Thoracic aorta (tissue), 2 donors: ENCODE measurements at places on chromosomes 5 and 9.

- peak; percentile 5 for DNase-seq
Observed at GRCh38 chr5:87829217-87829551, 416.5 kb upstream of the CCNH start.

DNA sequence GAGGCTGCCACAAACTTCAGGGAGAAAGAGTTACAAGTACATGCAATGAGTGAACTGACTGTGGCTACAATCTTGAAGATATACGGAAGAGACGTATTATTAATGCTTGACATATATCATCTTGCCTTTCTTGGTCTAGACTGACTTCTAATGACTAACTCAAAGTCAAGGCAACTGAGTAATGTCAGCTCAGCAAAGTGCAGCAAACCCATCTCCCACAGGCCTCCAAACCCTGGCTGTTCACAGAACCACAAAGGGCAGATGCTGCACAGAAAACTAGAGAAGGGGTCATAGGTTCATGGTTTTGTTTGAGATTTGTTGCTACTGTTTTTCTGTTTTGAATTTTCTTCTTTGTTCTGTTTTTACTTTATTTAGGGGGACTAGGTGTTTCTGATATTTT is 21.0 kb downstream of the IL7R start:
- DNase-seq = no peak

- DNase-seq = no peak
Observed at GRCh38 chr9:113998114-113998513, 80.0 kb downstream of the AMBP start.

- DNase-seq = no peak
Observed at GRCh38 chr5:149745212-149745942, 15.3 kb downstream of the PPARGC1B start.

DNA sequence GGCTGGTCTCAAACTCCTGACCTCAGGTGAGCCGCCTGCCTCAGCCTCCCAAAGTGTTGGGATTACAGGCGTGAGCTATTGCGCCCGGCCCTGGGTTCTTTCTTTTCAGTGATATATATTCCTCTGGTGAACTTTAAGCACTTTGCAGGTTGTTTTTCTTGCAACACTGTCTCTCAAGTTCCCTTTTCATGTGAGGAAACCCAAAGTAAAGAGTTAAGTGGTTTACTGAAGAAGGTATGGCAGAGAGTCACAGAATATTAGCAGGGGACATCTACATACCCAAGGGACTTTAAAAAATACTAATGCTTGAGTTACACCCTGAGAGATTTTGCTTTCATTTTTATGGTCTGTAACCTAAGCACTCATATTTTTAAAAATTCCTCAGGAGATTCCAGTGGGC is 6.7 kb upstream of the GAPT start:
- no peak for DNase-seq

DNA sequence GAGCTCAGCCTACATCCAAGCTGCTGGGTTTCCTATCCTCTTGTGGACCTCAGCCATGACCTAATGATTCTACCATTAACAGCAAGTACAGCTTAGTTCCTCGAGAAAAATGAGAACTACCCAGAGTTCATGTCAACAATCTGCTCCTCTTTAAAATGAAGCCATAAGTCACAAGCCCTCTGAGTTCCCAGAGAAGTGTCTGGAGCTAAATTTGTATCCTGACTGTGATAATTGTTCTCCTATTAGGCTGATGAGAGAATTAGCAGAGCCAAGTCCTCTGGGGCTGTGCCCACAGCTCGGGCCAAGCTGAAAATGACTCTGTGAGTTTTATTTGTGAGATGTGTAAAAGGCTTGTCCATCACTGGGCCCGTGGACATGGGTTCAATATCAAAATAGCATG is 145.1 kb upstream of the SMIM23 start:
- DNase-seq = no peak

- no peak for DNase-seq
Observed at GRCh38 chr5:112931473-112931872, 9.4 kb upstream of the REEP5 start.

- DNase-seq = peak; percentile 27
Observed at GRCh38 chr9:96686638-96687335, 31.7 kb upstream of the PRXL2C start.

- no peak for DNase-seq
Observed at GRCh38 chr9:78927099-78927940, 630.4 kb downstream of the PSAT1 start.

- DNase-seq = no peak
Observed at GRCh38 chr5:168713051-168713450, 133.9 kb upstream of the PANK3 start.

DNA sequence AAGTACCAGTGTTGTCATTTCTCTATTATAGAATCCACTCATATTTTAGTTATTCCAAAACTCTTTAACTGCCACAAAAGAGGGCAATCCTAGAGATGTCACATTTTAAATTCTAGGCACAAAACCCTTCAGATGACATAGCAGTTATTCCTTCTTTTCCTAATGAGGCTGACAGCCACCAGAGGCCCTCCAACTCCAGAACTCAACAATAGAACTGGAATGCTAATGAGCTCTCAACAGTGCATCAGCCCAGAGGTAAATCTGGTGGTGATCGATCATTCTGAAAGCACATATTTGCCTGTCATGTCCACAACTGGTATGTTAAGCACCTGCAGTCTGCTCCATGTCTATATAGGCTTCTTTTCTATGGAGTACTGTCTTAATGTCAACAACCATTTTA is 40.2 kb upstream of the RAB3C start:
- no peak for DNase-seq

- DNase-seq = no peak
Observed at GRCh38 chr9:118336250-118336942, 632.2 kb downstream of the TLR4 start.

- peak; percentile 99 for DNase-seq
Observed at GRCh38 chr9:72364679-72365524, at the start of gene ZFAND5. ZFAND5 (minus strand) TSS chr9:72365208; CDS start chr9:72360778, 4,430 bp downstream.

- DNase-seq = no peak
Observed at GRCh38 chr5:60802986-60803385, 41.1 kb downstream of the ELOVL7 start.

GRCh38 chr5:103218164-103218563 is 40.4 kb upstream of the MACIR start:
- no peak for DNase-seq

- no peak for DNase-seq
Observed at GRCh38 chr5:150172145-150172544, 5.6 kb downstream of the CDX1 start.

- no peak for DNase-seq
Observed at GRCh38 chr5:169242849-169243186, 58.1 kb downstream of the SLIT3 start.

DNA sequence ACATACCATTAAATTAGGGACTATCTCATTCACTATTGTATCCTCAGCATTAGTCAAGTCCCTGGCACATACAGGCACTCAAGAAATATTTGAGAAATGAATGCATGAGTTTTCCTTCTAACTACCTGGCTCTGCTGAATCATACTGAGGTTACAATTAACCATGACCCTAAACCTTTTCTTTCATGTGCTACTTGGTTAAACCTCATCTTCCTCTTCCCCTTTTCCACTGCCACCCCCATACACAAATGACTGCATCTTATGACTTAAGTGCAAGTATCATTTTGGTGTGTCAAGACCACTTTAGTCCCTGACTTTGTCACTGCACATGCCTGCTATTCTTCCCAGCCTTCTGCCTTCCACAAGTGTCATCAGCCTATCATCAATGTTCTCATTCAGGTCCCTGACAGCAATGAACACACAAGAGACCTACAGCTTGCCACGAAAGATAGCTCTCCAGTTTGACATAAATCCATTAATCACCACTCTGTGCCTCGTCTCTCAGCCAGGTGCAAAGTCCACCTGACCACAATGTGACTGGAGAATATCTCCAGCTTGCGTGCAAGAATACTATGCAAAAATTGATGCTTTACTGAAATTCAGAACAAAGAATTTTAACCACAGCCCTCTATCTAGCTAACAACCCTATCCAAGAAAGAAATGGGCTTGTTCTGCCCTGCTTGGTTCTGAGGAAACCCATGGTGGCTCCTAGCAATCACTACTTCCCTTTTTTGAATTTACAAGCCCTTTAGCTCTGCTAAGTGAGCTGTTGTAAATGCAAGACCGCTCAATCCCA is 74.5 kb downstream of the MAPKAP1 start:
- no peak for DNase-seq

DNA sequence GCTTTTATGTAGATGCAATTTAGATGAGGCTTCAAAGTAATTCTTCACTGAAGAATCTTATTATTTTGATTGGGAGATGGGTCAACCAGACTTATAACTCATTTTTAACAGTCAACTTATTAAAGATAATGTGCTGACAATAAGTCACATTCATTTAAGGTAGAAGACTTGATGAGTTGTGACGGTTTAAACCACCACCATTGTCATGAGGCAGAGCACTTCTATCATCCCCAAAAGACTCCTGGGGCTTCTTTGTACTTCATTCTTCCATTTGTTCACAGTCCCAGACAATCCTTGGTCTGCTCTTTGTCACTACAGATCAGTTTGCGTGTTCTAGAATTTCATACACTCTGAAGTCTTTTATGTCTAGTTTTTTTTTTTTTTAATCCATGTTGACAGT is 346.1 kb downstream of the RASEF start:
- DNase-seq = no peak

- no peak for DNase-seq
Observed at GRCh38 chr9:83032065-83032625, 30.8 kb downstream of the RASEF start.

GRCh38 chr9:24257726-24258125 is 288.0 kb downstream of the IZUMO3 start:
- no peak for DNase-seq

DNA sequence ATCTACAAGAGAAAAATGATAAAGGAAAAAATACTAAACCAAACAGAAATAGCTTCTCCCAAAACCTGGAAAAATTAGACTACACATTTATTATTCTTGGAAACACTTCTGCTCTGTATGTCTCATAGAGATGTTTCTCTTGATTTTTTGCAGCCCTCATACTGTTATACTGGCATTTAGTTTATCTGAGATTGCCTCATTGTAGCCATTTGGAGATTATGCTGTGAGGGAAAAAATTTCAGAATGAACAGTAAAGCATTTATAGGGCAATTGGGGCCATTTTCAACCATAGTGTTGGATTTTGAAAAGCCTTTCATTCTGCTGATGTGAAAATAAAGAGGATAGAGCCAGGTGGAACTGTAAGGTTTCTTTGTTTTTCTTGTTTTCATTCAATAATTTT is 441.8 kb upstream of the RIOK2 start:
- DNase-seq = no peak

DNA sequence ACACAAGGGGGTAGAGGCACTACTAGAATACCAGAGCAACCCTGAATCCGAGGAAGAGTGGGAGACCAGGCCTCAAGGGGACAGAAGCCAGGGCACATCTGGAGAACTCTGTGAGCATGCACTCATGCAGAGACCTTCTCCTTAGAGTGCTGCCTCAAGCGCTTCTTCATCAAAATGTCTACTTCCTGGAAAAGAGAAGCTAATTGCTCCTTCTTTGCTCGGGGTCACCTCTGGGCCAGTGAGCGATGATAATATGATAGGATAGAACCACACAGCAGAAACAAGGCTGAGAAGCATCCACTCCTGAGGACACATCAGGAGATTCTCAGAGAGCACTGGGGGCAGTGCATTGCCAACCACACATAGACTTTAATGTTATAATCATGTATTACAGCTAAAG is 23.7 kb upstream of the LMNB1 start:
- DNase-seq = no peak

GRCh38 chr9:91541734-91542133 is 118.1 kb upstream of the NFIL3 start:
- DNase-seq = no peak

- no peak for DNase-seq
Observed at GRCh38 chr5:33206962-33207506, 233.7 kb upstream of the TARS1 start.

DNA sequence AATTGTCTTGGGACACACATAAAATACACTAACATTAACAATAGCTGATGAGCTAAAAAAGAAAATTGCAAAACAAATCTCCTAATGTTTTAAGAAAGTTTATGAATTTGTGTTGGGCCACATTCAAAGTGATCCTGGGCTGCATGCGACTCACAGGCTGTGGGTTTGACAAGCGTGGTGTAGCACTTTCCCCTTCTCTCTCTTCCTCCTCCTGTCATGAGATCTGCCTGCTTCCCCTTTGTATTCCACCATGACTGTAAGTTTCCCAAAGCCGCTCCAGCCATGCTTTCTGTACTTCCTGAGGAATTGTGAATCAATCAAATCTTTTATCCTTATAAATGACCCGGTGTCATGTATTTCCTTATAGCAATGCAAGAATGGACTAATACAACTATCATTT is 178.0 kb downstream of the TLR4 start:
- no peak for DNase-seq

GRCh38 chr5:74070766-74071165 is 444.8 kb downstream of the ARHGEF28 start:
- no peak for DNase-seq

DNA sequence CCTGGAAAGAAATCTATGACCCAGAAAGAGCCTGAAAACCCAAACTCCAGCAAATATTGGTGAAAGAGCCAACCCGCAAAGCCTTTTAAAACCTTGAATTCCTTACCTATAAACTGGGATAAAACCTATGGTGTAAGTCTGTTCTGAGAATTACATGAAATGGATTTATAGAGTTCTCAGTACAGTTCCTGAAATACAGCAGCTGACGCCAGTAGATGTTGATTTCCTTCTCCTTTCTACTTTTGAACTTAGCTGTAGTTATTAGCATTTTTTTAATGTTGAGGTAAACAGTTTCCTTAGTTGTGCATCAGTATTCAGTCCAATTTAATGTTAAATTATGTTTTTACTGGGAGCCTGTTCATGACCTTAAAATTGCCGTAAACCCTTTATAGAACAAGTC is 3.7 kb downstream of the SPIN1 start:
- no peak for DNase-seq

- DNase-seq = no peak
Observed at GRCh38 chr5:174303437-174304045, 258.0 kb downstream of the NSG2 start.

GRCh38 chr5:88545338-88545737 is 276.7 kb upstream of the TMEM161B start:
- DNase-seq = no peak

GRCh38 chr5:60147791-60148190 is 254.3 kb upstream of the PDE4D start:
- DNase-seq = no peak

DNA sequence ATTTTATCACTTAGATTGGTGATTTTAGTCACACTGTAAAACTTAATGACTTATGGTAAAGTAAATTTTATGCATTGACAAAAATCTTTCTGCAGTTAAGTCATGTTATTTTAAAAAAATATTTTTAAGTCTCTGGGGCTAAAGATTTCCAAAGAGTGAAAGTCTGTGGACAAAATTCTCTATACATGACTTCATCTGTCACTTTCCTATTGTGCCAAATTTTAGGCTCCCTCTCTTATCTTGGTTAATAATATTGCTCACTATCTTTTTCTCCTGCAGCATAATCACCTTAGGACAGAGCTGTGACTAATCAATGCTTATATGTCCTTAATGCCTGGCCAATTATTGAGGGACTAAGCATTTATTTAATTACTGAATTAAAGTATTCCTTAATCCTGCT is 15.2 kb downstream of the LURAP1L start:
- no peak for DNase-seq

DNA sequence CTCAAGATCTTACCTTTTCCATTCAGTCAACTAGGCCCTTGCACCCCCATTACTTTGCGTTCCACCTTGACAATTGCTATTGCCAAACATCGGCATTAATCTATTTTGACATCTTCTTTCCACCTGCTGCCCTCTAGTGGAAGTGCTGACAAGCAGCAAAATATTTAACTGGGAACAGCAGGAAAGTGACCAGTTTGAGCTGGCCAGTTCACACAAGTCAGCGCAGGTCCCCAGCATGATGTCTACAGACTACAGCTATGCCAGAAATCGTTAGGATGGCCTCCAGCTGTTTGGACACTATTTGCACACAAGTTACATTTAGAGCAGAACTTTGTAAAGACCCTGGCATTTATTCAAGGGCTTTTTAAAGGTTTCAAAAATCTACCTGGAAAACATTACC is 160.1 kb downstream of the GHR start:
- no peak for DNase-seq
